ENCODE measurements at places on chromosomes 3 and 15. TPM values are rescaled to one million over a fixed set of nuclear protein-coding genes. Genes with fewer than 3 reads are reported as not detected.

STAC gene
- not detected for total RNA-seq

CFAP100 gene
- total RNA-seq = not detected

LRTM1 gene
- not detected for total RNA-seq

ATG7 gene
- 24.6 TPM for total RNA-seq

MUC20 gene
- 0.22 TPM for total RNA-seq

GRCh38 chr15:83215306-83215705, 7.7 kb upstream of the HDGFL3 start:
- H3K4me3 ChIP-seq = no peak overlapping the region
- no peaks in the 10 kb centered on the region for H3K27me3 ChIP-seq
- no peak for DNase-seq
- no peaks in the 10 kb centered on the region for H3K4me1 ChIP-seq

DNA sequence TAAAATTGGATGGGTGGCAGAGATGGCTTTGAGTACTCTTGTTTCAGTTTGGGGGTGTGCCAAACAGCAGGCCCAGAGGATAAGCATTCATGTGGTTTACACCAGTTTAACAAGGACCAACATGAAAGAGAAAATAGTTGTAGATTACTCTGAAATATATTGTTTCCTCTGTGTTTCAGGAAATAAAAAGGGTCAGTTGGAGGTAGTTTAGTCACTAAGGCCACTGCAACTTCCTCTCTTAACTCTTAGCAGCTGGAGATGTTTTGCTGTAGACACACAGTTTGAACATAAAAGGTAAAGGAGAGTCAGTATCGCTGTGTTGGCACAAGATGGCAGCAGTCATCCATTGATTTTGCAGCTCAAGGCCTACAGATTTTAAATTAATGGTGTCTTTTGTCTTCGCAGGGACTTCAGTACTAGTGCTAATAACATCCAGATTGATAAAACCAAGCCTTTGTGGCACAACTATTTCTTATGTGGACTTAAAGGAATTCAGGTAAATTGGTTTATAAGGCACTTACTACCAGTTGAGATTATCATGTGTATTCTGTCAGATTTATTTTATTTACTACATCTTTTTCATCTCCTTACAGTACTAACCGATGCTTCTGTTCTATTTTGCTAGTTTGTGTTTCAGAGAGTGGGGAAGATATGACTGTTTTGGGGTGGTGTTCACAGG, 65.5 kb downstream of the GALK2 start:
- H3K27ac ChIP-seq = no peak overlapping the region
- peak; percentile 85 for DNase-seq
- no peak overlapping the region for H3K4me3 ChIP-seq

GRCh38 chr3:60755094-60755493, 496.2 kb downstream of the FHIT start:
- H3K4me3 ChIP-seq = no peak overlapping the region
- H3K27me3 ChIP-seq = no peaks in the 10 kb centered on the region
- H3K36me3 ChIP-seq = no peaks in the 10 kb centered on the region
- no peaks in the 10 kb centered on the region for H3K4me1 ChIP-seq
- no peak overlapping the region for H3K27ac ChIP-seq

- H3K36me3 ChIP-seq = no peaks in the 10 kb centered on the region
- H3K27me3 ChIP-seq = no peaks in the 10 kb centered on the region
- peak; percentile 81 for DNase-seq
These were observed 58.5 kb downstream of the CMSS1 start for GRCh38 chr3:99875929-99876841.

DNA sequence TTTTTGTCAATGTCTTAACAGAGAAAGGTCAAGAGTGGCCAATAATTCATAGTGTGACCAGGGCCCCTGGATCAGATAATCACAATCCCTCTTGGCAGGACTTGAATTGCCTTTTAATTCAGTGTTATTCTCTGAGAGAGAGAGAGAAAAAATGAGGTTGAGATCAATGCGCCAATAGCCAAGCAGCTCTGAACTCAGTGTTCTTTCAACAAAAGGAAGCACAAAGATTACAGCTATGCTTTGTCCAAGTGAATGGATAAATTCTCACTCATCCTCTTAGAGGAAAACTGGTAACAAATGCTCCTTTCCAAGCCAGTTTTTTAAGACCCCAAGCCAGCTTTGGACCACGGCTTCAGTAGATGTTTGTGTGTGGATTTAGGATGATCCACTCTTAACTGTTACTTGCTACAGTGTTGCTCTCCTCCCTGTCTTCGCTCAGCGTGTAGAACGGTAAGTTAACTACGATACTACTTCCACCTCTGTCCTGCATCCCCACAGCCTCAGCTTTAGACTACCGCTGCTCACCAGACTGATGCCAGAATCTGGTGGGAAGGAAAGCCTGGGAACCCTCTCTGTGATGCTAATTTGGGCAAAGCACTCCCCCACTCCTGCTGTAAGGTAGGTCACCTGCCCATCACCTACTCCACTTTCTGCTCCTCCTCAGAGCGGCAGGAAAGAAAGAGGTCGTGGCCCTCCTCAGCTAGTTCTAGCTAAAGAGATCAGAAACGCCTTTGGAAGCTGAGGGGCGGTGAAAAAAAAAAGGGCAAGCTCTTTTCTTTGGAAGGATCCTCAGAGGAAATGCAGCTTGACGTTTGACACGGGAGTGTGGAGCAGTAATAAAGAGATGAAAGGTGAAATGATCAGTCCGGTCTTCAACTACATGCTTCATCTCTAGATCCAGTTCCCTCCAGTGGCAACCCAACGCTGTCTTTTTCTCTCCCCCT, 46.8 kb upstream of the LPP start:
- H3K27ac ChIP-seq = no peak overlapping the region
- no peaks in the 10 kb centered on the region for H3K27me3 ChIP-seq
- H3K4me1 ChIP-seq = peaks cover 32% of the 10 kb centered on the region
- H3K36me3 ChIP-seq = no peaks in the 10 kb centered on the region
- DNase-seq = no peak

GRCh38 chr15:66163553-66163952, 90.0 kb downstream of the MEGF11 start:
- H3K4me1 ChIP-seq = no peaks in the 10 kb centered on the region
- DNase-seq = no peak
- H3K27me3 ChIP-seq = no peaks in the 10 kb centered on the region
- no peak overlapping the region for H3K27ac ChIP-seq
